ENCODE measurements at places on chromosomes 13 and 19.

DNA sequence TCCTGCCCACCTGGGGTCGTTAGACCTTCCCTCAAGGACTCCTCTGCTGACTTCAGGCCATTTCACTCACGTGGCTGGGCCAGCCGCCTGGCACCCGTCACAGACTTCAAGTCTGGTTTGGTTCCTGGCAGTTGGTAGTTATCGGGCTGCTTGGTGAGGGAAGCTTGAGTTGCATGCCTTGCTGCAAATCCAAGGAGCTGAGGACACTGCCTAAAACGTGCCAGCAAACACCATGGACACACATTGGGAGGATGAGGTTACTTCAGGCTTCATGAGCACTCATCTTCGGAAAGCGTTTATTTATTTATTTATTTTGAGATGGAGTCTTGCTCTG is 2.6 kb downstream of the GPI start:
- no peak for DNase-seq

- no peak for DNase-seq
Observed at GRCh38 chr19:39067104-39067503, 17.1 kb upstream of the ACP7 start.

DNA sequence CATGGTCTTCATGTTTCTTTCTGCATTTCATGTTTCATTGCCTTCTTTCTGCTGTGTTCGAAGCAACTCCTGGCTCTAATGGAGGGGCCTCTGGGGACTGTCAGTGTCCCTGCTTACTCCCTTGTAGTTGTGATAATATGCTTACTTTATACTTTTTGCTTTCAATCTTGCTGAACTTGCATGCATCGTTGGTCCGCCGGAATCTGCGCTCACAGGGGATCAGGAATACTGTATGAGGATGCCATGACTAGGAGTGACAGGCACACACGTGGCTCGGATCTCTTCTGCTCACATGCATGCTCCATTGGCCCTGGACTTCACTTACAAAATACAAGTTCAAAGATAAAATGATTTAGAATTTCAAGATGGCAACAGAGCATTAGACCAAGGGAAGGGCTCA is 108.8 kb downstream of the SIPA1L3 start:
- DNase-seq, result no peak

GRCh38 chr19:33864311-33864850 is 67.7 kb downstream of the KCTD15 start:
- no peak for DNase-seq

DNA sequence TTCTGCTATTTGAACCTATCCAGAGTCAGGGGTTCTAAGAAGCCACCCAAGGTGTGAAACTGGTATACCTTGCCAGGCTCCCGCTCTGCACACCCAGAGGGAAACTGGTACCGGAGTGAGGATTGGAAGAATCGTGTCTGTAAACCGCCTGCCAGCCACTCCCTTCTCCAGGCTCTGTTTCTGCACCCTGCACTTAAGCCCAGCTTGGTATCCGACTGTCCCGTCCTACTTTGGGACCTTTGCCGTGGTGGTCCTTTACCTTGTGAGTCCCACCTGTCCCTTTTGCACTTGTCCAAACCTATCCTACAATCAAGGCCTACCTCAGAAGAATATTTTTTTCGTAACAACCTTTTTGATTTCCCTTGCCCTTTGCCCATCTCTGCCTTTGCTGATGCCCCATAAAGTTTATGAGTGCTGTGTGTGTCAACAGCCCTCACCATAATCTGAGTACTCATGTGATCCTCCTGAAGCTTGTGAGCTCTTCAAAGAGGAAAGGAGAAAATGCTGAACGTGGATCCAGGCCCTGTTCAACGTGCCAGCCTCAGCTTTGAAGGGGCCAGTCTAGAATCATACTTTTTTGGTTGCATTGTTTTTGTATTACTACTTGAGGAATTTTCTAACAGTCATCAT is 44.7 kb downstream of the GARRE1 start:
- no peak for DNase-seq

GRCh38 chr13:94901070-94901469 is 188.7 kb upstream of the SOX21 start:
- no peak for DNase-seq

- no peak for DNase-seq
Observed at GRCh38 chr19:32131005-32131404, 214.4 kb upstream of the ZNF507 start.

GRCh38 chr13:27661017-27661416 is 39.3 kb downstream of the POLR1D start:
- DNase-seq, result no peak

DNA sequence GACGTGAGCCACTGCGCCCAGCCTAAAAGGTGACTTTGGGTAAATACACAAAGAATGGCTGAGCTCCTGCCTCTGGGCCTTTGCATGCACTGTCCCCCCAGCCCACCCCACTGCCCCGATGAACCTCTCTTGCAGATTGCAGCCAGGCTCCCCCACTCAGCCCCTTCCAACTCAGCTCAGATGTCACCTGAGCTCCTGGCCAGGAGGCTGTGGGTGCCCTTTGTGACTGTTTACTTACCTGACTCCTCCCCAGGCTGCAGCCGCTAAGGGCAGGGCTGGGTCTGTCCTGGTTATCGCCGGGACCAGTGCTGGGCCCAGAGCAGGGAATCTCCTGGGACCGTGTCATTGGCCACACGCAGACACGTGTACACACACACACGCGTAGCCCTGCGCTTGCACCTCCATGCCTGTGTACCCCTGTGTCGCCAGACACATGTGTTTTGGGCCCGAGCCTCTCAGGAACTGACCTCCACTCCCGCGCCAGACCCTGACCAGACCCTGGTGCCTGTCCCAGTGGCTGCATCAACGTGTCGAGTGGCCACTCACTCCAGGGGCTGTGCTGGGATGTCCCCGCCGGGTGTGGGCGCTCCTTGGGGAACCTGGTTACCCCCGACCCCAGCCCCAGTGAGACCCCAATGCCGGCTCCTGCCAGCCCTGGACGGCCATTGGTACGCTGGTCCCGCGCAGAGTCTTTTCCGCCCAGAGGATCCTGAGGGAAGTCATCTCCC is 18.7 kb downstream of the EFNA2 start:
- no peak for DNase-seq

DNA sequence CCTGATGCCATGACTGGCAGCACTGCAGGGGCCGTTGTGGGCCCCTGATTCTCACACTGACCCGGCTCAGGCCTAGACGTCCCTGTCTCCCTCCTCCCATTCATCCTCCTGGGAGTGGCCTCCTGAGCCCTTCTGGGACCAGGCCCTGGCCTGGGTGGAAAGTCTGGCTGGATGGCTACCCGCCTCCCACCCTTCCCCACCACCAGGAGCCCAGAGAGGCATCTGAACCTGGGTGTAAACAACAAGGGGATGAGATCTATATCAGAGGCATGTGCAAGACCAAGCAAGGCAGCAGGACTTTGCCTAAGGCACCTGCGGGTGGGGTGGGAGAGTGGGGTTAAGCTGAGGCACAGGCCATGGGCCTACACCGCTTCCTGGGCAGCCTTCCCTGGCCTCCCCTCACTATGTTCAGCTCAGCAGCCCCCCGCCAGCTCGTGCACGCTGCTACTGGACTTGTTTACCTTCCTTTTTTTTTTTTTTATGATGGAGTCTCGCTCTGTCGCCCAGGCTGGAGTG is 22.0 kb upstream of the ASPDH start:
- DNase-seq, result no peak

- DNase-seq, result no peak
Observed at GRCh38 chr19:18696023-18696422, 12.5 kb downstream of the CRTC1 start.

DNA sequence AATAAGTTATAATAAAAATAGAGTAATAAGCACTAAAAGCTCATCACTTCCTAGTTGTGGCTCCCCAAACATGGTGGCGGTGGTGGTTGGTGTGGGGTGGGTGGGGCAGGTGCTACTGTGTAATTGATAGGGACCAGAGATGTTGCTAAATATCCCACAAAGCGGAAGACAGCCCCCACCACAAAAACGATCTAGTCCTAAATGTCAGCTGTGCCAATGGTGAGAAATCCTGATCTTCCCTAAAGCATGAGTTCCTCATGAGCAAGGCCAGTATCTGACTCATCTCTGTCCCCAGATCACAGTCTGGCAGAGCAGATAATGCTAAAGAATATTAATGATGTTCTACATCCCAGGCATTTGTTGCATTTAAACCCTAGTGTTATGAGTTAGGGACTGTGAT is 1.9 kb upstream of the EDDM13 start:
- DNase-seq, result no peak

DNA sequence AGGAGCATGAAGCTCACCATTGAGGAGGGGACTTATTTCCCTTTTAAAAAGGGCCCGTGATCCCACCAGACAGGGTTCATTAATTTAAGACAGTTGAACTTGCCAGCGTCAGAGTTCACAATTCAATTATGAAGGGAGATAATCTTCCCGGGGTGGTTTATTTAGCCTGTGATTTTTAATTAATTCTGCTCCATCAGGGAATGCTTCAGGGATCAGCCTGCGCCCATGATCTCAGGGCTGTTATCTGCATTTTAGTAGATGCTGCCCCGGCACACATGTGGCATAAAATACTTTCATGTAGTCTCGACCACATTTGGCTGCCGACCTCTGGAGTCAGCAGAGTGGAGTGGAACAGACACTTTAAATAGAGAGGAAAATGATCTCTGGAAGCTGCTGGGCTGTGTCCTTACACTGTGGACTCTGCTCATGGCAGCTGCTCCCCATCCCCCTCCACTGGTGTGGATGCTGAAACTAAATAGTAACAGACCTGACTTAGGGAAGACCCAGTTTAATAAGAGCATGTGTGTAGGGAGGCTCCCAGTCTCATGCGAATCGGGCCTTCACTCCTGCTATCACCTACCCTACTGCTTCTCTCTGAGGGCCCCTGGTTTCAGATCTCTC is 256.9 kb downstream of the TEX29 start:
- DNase-seq, result no peak

GRCh38 chr13:106355866-106356265 is 179.6 kb downstream of the EFNB2 start:
- DNase-seq, result no peak

DNA sequence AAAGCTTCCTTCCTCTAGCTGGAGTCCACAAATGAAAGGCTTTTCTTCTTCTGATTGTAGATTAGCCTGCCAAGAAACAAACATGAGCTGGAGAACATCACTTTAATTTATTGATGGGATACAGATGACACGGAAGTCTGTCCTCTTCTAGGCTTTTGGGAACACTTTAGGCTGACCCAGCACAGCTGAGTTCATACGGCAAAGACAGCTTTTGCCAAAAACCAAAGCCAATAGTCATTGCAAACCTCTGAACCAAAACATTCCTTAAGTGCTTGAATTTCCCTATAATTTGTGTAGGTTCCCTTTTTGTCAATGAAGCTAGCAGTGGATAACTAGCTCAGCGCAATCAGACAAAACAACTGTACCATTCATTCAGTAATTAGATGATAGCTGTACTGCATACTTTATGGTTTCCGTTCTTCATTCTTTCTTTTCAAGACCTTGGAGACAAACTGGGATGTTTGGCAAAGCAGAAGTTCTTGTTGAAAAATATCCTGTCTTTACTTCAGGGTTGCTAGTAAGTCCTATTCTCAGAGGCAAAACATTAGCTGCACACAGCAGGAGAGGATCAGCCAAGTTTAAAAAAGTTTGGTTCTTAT is 95.7 kb upstream of the SPRY2 start:
- no peak for DNase-seq

- DNase-seq, result no peak
Observed at GRCh38 chr19:49490287-49491029, 3.0 kb downstream of the RPL13A start.

DNA sequence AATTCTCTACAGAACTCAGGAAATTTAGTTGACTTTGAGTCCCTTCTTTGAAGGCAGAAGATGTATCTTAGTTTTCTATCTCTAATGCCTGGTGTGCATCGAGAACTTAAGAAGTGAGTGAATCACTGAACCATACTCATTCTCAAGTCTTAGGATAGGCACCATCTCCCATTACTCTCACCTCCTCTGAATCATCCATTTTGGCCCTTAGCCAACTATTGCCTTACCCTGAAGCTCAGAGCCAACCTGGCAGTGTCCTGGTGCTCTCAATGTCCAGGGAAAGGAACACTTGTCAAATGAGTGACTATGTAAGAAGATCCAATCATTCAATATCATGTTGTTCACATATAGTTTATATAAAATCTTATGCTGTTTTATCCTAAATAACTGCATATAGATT is 146.6 kb downstream of the RGCC start:
- DNase-seq, result no peak
